ENCODE measurements at places on chromosomes 1 and 21.
A peak's percentile ranks its signal among the peaks of the same experiment; 100 is the strongest.

GRCh38 chr1:237879195-237879594 is 11.5 kb downstream of the ZP4 start:
- DNase-seq, result no peak

- DNase-seq, result no peak
Measured at GRCh38 chr1:226738421-226738994, 574 bp downstream of the ITPKB start.

DNA sequence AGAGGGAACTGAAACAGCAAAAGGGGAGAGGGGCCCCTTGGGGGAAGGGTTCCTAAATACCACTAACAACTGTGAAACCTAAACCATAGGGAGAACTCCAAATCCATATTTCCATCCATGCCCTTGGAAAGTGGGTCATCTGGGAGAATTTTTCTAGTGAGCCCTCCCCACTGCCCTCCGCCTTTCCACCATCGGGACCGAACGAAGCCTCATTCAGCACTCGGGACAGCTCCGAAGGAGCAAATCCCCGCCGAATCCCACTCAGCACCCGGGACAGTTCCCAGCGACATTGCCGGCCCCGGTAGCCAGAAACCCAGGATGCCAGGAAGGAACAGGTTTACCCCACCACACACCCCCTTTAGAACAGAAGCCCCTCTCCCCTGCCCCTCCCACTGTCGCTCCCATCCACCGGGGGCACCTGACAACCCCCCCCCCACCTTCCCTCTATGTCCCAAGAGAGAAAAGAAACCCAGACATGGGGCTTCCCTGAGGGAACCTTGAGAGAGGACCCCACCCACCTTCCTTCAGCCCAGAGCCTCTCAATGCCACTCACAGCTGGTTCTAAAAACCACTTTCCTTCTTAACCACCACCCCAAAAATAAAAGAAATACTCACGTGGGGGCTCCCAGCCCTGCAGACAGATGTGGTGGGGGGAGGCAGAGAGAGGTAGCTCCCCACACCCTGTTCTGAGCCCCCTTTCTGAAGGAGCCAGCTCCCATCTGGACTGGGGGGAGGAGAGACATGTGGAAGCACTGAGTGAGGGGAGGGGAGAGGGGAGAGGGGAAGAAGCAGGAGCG is 4.5 kb downstream of the DLGAP3 start:
- DNase-seq, result peak; percentile 55

DNA sequence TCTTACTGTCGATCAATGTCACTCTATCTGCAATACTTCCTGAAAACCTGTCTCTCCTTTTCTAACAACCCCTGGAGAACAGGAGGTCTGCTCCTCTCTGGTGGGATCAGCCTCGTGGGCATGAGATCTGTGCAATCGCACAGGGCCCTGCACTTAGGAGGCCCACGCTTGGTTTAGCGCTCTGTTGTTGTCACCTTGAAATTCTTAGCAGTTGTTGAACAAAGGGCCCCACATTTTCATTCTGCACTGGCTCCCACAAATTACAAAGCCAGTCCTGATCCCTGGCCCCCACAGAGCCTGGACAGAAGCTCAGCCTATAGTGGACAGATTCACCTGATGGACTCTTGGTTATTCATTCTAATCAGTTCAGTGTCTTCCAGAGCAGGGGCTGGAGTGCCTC is 18.6 kb downstream of the SPOCD1 start:
- DNase-seq, result no peak

DNA sequence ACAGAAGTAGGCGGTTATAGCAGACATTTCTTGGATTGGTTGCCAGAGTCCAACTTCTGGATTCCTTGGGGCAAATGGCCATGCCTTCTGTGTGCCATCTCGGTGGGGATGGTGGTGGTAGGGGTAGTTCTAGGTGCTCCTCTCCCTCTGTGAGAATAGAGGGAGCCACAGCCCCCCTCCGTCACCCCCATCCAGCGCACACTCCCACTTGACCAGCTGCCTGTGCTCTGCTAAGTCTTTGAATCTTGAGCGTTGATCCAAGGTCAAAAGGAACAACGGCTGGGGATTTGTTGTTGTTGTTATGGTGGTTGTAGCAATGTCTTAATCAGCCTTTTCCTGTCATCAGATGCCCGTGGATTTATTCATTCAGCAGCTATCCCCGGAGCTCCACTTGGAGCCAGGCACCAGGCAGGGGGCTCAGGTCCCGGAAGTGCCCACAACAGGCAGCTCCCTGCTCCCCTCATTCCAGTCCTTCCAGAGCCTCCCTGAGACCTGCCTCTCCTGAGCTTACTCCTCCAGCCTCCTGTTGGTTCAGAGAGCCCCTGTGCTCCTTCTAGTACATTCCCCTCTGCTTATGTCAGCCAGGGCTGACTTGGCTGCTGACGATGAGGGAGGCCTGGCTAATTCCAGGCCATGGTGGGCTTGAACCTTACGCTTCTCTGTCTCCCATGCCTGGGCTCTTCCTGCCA is 146.6 kb upstream of the WNT4 start:
- DNase-seq, result no peak

DNA sequence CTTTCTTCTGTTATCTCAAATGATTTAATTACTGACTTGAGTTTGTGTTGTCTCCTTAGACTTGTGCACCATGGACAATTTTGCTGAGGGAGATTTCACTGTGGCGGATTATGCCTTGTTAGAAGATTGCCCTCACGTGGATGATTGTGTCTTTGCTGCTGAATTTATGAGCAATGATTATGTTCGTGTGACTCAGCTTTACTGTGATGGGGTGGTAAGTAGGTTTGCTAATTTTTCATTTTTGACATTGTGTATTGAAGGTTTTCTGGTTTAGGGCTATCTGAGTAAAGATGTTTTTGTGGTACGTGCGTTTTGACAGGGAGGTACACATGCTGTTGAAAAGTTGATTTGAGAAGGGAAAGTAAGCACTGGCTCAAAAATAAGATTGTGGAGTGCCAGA is 14.1 kb downstream of the TTC3 start:
- no peak for DNase-seq

GRCh38 chr1:14850563-14850962 is 252.1 kb downstream of the KAZN start:
- no peak for DNase-seq

- no peak for DNase-seq
Measured at GRCh38 chr1:201357211-201357610, 20.3 kb downstream of the TNNT2 start.

DNA sequence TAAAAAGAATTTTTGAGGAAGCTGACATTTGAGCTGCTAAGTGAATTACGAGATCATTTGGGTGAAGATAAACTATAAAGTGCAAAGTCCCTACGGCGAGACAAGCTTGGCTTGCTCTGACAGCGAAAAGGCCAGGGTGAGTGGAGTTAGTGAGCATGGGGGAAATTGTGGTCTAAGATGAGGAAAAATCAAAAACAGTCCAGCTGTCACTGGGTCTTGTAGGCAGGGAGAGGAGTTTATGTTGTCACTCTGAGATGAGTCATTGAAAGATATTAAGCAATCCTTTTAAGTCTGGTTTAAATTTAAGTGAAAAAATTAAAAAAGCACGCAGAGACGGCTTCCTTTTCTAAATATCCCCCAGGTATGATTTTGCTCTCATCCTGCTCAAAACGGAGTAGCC is 601.9 kb downstream of the MRPL39 start:
- DNase-seq, result no peak

- no peak for DNase-seq
Measured at GRCh38 chr21:33283203-33283602, 17.0 kb downstream of the IL10RB start.

GRCh38 chr1:46466477-46467182 is 23.0 kb upstream of the DMBX1 start:
- peak; percentile 76 for DNase-seq

DNA sequence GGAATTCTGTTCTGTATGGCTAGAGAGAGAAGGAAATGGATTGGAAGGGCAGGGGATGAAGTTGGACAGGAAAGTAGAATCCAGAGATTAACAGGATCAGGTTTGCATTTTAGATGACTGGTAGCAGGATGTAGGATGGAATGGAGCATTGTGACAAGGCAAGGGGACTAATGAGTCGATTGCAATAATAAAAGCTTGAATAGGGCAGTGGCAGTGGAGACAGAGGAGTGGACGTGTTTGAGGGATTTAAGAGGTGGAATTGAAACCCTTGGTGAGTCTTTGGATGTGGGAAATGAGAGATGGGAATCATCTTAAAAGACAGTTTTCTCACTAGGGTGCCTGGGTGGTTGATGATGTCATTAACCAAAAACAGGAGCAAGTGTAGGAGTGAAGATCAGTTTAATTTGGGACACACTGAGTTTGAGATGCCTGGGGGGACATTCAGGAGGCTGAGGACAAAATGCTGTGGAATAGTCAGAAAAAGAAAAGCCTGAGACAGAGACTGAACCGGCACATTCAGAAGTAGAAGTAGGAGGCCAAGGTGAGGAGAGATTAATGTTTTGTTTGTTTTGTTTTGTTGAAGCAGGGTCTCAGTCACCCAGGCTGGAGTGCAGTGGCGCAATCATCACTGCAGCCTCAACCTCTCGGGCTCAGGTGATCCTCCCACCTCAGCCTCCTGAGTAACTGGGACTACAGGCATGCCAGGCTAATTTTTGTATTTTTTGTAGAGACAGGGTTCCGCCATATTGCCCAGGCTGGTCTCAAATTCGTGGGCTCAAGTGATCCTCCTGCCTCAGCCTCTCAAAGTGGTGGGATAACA is 29.1 kb upstream of the C1orf146 start:
- DNase-seq, result no peak

GRCh38 chr1:206001476-206001888 is 1.7 kb downstream of the RAB7B start:
- peak; percentile 70 for DNase-seq

GRCh38 chr1:165109013-165109412 is 247.5 kb downstream of the LMX1A start:
- DNase-seq, result peak; percentile 30

DNA sequence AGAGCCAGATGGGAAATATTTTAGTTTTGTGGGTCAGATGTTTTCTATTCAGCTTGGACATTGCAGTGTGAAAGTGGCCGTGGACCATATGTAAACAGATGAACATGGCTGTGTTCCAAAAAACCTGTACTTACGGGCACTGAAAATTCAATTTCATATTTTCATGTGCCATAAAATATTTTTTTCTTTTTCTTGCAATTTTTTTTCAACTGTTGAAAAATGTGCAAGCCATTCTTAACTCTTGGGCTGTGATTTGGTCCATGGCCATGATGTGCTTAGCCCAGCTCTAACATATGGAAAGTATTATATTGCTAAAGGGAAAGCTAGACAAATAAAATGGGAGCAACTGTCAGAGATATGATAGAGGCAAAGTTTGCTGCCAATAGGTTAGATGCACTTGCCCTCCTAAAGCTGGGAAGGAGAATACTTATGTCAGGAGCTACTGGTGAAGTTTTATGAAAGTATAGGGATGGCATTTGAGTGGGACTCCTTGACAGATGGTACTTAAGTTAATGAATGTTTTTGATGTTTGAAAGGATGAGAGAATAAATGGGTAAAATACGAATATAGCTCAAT is 240.3 kb downstream of the RYR2 start:
- DNase-seq, result no peak

DNA sequence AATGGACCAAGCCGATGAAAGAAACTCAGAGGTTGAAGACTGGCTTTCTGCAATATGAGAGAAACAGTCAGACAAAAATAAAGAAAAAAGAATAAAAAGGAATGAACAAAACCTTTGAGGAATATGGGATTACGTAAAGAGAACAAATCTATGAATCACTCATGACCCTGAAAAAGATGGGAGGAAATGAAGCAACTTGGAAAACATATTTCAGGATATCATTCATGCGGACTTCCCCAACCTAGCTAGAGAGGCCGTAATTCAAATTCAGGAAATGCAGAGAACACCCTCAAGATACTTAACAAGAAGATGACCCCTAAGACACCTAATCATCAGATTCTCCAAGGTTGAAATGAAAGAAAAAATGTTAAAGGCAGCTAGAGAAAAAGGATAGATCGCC is 705.3 kb upstream of the CHRM3 start:
- DNase-seq, result no peak

GRCh38 chr21:29638761-29639327 is 301.0 kb downstream of the GRIK1 start:
- no peak for DNase-seq
